ENCODE measurements at places on chromosomes 12 and 14.

GRCh38 chr14:90576581-90576980 is 179.8 kb downstream of the CALM1 start:
- H3K4me1 ChIP-seq: no peaks in the 10 kb centered on the region
- H3K27me3 ChIP-seq: no peaks in the 10 kb centered on the region
- H3K36me3 ChIP-seq: no peaks in the 10 kb centered on the region
- DNase-seq: no peak
- H3K27ac ChIP-seq: no peak overlapping the region
- no peak overlapping the region for H3K4me3 ChIP-seq

DNA sequence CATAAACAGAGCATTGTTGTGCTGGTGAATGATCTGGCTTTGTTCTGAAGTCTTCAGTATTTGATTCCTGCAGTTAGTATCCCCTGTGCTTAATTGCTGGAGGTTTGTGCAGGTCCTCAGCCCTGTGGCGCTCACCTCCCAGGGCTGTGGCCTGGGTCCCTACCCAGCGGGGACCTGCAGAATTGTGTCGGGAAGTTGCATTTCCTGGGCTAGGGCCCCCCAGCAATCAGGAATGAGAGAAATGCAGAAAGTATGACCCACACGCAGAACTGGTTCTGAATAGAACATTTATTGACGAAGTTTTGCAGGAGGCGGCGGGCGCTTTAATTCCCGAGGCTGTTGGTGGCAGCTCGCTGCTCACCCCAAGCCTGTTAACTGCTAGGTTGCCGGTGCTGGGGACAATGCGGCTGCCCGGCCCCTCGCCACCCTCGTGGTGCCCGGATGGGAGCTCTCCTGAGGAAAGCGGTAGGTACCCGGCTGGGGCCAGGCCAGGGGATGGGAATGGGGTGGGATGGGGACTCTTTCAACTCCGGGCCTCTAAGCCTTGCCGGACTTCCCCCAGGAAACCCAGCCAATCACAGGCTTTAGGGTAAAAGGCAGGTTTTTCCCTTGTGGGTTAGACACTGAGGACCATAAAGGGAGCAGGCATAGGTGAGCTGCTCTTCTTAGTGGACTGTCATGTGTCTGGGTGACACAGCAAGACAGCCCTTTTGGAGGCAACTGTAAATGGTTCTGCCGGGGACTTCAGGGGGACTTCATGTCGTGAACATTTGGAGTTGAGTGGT is 11.6 kb downstream of the PLEKHG3 start:
- no peak overlapping the region for H3K4me3 ChIP-seq
- no peak for DNase-seq
- no peak overlapping the region for H3K27ac ChIP-seq
- H3K36me3 ChIP-seq: no peaks in the 10 kb centered on the region

- no peaks in the 10 kb centered on the region for H3K27me3 ChIP-seq
- DNase-seq: no peak
- H3K27ac ChIP-seq: no peak overlapping the region
- H3K4me3 ChIP-seq: no peak overlapping the region
- H3K4me1 ChIP-seq: no peaks in the 10 kb centered on the region
These were observed 227.2 kb downstream of the DACT1 start for GRCh38 chr14:58864751-58865513.

DNA sequence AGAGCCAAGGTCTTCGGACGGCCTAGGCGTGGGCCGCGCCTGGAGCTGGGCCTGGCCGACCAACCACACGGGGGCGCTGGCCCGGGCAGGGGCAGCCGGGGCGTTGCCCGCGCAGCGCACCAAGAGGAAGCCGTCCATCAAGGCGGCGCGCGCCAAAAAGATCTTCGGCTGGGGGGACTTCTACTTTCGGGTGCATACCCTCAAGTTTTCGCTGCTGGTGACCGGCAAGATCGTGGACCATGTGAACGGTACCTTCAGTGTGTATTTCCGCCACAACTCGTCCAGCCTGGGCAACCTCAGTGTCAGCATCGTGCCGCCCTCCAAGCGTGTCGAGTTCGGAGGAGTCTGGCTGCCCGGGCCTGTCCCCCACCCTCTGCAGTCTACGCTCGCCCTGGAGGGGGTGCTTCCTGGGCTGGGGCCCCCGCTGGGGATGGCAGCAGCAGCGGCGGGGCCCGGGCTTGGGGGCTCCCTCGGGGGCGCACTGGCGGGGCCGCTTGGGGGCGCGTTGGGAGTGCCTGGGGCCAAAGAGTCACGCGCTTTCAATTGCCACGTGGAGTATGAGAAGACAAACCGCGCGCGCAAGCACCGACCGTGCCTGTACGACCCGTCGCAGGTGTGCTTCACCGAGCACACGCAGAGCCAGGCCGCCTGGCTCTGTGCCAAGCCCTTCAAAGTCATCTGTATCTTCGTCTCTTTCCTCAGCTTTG is 4.4 kb upstream of the SHMT2 start:
- H3K4me3 ChIP-seq: no peak overlapping the region
- peak; percentile 27 for DNase-seq
- no peak overlapping the region for H3K27ac ChIP-seq
- peaks cover 63% of the 10 kb centered on the region for H3K27me3 ChIP-seq

DNA sequence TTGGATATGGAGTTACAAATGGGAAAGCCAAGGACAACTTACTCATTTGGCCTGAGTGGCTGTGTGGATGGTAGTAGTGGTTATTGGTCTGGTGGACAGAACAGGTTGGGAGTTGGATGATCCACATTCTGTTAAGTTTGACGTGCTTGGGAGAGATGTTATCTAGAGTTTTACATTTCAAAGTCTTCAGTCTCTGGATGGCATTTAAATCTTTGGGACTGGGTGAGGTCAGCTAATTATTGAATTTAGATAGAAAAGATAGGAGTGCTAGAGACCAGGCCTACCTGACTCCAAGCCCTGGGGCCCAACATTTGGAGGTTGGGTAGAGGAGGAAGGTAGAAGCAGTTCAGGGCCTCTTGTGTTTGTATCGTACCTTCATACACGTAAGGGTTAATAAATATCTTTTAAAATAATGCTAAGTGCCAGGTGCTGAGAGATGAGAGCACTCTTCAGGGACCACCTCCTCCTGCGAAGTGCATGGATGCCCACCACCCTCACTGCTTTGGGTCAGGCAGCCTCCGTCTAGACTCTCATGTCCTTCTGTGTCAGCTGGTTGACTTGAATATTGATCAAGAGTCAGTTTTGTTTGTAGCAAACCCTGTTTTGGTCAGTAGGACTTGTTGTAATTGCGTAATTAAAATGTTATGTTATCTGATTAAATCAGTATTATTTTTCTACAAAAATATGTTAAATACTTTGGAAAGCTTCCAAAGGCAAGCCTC is 460.4 kb upstream of the RGS6 start:
- no peak overlapping the region for H3K27ac ChIP-seq
- H3K27me3 ChIP-seq: no peaks in the 10 kb centered on the region

- H3K36me3 ChIP-seq: no peaks in the 10 kb centered on the region
- H3K4me3 ChIP-seq: peak within 1 kb of the TSS; percentile 53
- peak; percentile 23 for DNase-seq
- peaks cover 13% of the 10 kb centered on the region for H3K27me3 ChIP-seq
- H3K27ac ChIP-seq: no peak within 1 kb of the TSS
These were observed at the start of gene SCN8A for GRCh38 chr12:51591016-51591901. SCN8A (plus strand) TSS chr12:51591233; CDS start chr12:51662818, 71,585 bp downstream.

DNA sequence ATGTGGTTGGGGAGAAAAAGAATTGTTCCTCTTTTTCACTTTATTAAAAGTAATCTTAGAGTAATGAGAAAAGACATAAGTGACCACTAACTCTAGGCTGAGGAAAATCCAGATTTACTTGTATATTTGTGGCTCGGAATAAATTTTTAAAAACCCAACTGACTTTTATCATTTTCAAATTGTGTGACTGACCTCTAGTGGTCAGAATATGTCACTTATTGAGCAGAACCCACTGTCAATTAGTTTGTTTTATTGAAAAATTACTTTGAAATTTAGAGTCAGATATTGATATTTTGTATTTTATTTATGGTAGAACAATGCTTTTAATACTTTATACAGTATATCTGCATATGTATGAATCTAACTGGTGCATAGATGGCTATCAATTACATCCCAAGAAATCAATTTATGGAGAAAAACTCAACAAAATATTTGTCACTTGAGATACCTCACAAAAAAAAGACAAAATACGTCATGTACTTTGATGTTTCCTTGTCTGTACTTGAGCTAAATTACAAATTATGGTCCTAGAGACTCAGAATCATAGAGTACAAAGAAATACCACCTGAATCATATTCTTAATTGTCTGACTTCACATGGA is 229.4 kb downstream of the CNTN1 start:
- no peaks in the 10 kb centered on the region for H3K4me1 ChIP-seq
- no peaks in the 10 kb centered on the region for H3K27me3 ChIP-seq
- no peaks in the 10 kb centered on the region for H3K36me3 ChIP-seq
- DNase-seq: no peak

- H3K27ac ChIP-seq: no peak overlapping the region
- no peaks in the 10 kb centered on the region for H3K4me1 ChIP-seq
These were observed 45.4 kb downstream of the PPP4R3A start for GRCh38 chr14:91464615-91465205.

GRCh38 chr14:103311171-103311997 is 22.7 kb upstream of the EIF5 start:
- H3K36me3 ChIP-seq: no peaks in the 10 kb centered on the region
- DNase-seq: no peak
- H3K27me3 ChIP-seq: no peaks in the 10 kb centered on the region

- no peak for DNase-seq
- H3K36me3 ChIP-seq: no peaks in the 10 kb centered on the region
- H3K27me3 ChIP-seq: no peaks in the 10 kb centered on the region
- H3K4me3 ChIP-seq: no peak overlapping the region
These were observed 25.9 kb upstream of the ESRRB start for GRCh38 chr14:76349993-76350392.

- DNase-seq: no peak
- H3K36me3 ChIP-seq: no peaks in the 10 kb centered on the region
- no peak overlapping the region for H3K27ac ChIP-seq
- no peaks in the 10 kb centered on the region for H3K4me1 ChIP-seq
- no peak overlapping the region for H3K4me3 ChIP-seq
- H3K27me3 ChIP-seq: no peaks in the 10 kb centered on the region
These were observed 372.1 kb upstream of the FAR2 start for GRCh38 chr12:28776913-28777422.
